Esophagus squamous epithelium (tissue), 5 donors: ENCODE measurements at places on chromosomes 7 and 10.

GRCh38 chr10:95536017-95536416, 25.2 kb downstream of the SORBS1 start:
- no peak for DNase-seq

DNA sequence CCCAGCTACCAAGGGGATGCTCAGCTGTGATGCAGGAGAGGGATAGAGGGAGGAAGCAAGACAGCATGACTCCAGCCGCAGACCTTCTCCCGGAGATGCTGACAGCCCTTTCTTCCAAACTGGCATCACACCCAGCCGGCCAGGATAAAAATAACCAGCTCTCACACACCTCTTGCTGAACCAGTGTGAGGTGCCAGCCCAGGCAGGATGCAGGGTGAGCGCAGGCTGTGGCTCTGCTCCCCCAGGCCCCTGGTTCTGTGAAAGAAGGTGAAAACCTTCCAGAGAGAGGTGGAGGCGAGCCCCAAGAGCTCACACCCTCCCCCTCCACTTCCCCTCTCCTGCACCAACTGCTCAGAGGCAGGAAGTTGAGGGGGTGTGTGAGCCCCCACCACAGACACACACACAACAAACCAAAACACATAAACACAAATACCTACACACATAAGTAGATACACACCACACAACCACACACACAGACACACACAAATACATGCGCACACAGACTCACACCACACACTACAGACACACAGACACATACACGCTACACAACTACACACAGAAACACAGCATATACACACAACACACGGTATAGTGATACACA, 4.0 kb downstream of the GPR15LG start:
- no peak for DNase-seq

DNA sequence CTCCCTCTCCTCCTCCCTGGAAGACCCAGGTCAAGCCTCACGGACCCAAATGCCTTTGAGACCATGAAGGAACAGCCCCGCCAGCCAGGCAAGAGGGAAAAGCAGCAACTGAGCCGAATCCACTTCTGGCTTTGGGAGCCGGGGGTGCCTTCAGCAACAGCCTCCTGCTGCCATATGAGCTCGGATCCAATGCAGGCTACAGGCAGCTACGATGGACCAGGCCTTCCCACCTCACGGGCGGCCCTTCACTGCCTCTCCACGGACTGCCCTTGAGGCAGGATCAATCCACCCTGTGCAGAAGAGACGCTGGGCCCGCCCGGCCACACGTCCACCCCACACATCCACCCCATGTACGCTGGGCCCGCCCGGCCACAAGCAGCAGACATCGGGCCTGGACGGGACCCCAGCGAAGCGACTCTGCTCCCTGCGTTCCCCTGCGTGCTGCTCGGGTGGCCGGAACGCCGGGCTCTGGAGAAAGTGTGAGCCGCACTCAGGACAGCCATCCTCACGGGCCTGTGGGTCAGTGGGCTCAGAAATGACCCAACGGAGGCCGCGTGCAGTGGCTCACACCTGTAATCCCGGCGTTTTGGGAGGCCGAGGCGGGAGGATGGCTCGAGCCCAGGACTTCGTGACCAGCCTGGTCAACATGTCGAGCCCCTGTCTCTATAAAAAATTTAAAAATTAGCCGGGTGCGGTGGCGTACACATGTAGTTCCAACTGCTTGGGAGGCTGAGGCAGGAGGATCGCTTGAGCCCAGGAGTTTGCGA, 82.0 kb downstream of the FOXL3 start:
- DNase-seq = no peak

DNA sequence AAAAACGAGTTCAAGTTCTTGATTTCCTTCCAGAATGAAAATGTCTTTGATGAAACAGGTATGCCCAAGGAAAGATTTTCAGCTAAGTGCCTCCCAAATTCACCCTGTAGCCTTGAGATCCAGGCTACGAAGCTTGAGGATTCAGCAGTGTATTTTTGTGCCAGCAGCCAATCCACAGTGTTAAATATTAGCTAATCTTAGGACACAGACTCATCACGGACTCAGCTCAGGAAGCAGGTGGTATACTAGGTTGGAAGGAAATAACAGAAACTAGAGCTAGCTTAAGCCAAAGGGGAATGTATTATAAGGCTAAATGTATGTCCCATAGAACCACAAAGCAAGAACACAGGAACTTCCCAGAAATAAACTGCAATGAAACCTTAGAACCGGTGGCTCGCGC, 151.0 kb upstream of the PRSS1 start:
- no peak for DNase-seq

GRCh38 chr7:4266270-4267040, 415.6 kb upstream of the FOXK1 start:
- no peak for DNase-seq

GRCh38 chr7:99525713-99526440, 21.4 kb downstream of the ZKSCAN5 start:
- DNase-seq = no peak

- no peak for DNase-seq
Measured at GRCh38 chr10:118101501-118101900, 54.8 kb upstream of the RAB11FIP2 start.

DNA sequence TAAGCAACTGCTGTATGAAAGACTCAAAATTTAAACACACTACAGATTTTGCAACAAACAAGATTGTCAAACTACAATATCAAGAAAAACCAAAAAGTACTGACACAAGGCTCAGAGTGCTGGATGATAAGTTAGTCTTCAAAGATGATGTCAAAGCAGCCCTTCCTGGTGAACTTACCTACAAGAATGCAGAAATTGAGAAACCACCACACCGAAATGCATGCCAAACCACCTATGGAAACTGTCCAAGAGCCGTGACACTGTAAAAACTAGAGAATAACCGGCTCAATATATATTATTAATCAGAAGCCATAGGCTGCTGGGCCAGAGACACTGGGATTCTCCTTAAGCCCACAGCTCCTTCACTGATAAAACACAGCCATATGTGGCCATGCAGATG, 25.3 kb downstream of the DENND11 start:
- DNase-seq = no peak

DNA sequence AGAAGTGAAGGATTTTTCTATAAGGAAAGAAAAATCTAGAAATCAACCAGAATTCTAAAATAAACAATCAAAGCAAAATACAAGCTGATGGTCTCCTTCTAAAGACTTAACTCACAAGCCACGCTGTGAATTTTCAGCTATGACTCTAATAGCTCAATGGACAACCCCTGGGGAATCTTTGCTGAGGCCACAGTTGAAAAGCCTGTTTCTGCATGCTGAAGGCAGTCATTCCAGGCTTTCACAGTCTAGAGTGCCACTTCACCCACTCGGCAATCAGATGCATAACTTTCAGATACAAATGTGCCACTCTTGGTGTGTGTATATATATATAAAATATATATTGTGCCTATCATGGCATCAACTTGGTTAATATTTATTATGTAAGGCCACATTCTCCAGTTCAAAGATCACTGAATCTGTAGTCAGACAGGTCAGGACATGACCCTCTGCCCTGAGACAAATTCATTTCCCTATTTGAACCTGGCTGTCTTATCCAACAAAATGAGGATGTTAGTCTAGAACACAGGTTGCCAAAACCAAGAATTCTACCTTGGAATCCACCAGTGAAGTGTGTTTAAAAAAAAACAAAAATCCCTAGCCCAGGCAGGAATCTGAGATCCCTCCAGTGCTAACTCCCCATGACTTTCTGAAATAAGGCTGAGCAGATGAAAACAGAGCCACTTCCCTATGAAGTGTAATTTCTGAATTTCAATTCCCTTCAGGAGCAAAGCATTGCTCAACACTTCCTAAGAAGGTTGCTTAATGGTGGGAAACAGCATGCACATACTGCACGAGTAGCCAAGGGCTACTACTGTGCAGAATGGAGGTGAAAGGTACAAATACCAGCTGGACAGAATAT, 9.9 kb downstream of the LIPA start:
- no peak for DNase-seq

DNA sequence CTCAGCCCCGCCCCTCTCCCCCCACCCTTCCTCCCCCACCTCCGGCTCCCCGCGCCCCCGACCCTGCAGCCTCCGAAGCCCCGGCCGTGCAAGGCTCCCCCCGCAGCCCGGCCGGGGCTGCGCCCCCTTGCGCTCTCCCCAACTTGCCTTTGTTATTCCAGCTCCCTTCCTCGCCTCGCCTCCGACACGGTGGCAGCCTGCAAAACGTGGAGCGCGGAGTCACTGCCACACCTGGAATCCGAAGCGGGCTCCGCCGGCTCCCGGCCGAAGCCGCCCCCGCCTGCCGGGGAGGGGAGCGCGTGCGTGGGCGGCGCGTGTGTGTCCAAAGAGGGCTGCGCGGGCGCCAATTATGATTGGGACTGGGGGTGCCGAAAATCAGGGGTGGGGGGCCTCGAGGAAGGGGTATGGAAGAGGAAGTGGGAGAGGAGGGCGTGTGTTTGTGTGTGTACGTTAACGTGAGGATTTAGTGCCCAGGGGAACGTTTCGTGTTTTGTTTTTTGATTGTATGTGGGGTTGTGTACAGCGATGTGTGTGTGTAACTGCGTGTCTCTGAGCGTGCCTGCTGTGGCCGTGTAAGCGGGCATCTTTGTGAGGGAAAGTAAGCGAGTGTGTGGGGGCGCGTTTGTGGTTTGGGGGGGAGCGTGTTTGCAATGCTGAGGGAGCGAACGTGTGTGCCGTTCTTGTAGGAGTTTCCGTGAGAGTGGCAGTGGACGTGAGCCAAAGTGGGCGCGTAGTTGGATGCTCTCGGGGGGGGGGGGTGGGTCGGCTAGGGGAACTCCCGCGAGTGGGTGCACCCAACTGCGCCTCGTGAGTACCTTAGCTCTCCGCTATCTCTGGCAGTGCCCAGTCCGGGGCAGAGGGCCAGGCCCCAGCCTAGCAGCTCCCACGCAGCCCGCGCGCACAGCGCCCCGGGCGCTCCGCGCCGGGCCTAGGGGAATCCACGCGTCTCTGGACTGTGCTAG, 1.2 kb upstream of the ZMIZ1 start:
- peak; percentile 33 for DNase-seq

DNA sequence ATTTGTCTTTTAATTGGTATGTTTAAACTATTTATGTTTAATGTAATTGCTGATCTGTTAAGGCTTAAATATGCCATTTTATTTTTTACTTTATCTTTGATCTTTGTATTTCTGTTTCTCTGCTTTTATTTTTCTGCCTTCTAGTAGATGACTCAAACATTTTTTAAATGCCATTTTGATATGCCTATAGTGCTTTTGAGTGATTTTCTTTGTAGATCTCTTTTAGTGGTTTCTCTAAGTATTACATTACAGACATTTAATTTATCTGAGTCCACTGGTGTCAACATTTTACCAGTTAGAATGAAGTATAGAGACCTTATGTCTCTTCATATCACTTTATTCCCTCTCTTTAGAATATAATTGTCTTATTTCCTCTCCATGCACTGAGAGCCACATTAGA, 32.7 kb downstream of the IL6 start:
- DNase-seq = no peak

DNA sequence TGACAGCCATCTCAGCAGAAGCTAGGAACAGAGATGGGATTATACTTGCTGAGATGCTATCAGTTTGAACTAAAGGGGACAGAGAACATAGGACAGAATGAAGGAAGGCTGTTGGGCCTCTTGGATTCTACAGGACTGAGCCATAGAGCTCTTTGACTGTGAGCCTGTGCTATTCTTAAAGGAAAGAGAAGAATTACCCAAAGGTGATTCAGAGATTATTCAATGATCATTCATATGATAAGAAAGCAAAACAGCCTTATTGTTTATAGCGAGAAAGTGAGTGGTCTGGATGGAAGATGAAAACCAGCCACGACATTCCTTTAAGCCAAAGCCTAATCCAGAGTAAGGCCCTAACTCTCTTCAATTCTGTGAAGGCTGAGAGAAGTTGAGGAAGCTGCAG, 69.7 kb upstream of the NEUROD6 start:
- DNase-seq = no peak

GRCh38 chr7:135508883-135509588, 866 bp downstream of the CNOT4 start:
- DNase-seq = no peak

DNA sequence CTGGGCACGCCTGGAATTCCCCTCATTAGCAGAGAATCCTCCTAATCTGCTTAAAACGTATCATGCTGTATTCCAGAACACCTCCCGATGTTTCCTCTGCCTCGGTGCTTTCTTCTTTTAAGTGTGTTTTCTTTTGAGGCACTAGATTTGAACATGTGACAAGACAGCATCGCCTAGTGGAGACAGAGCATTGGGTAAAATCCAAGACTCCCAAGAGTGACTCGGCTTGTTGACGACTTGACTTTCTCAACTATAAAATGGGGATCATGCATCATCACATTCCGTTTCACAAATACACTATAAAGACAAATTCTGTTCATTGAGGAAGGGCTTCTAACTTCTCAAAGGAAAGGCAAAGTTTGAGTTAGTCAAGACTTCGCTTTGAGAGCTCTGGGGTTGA, 105.6 kb upstream of the RNF32 start:
- no peak for DNase-seq

DNA sequence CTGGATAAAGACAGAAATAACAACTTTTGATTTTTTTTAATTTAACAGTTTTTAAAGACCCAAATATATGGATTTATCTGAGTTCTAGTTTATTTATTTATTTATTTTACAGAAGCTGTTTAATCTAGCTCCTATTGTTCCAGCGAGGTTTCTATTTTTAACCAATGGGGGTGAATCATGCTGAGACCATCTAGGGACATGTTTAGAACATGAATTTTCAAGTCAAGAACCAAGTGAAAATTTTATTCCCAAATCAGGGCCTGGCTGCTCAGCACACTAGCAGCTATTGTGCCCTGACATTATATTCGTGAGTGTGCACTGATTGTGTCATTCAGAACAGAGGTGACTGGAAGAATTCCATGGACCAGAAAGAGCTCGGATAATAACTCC, 24.6 kb upstream of the MPP7 start:
- DNase-seq = no peak

DNA sequence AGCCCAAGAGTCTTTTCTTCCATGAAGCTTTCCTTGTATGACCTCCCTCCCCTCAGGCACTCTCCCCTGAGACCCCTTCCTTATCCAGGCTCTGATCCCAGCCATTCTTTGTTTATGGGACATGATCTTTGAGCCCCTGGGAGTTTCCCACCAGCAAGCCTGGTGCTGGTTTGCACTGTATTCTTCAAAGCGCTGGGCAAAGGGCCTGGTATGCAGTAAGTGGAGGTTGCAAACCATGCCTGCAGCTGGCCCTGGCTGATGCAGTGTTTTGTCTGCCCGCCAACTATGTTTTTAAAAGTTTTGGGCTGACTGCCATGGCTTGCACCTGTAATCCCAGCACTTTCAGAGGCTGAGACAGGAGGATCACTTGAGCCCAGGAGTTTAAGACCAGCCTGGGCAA, 6.8 kb upstream of the NODAL start:
- no peak for DNase-seq
